Myocyte (in vitro differentiated cells): ENCODE measurements at places on chromosomes 5 and 9.

DNA sequence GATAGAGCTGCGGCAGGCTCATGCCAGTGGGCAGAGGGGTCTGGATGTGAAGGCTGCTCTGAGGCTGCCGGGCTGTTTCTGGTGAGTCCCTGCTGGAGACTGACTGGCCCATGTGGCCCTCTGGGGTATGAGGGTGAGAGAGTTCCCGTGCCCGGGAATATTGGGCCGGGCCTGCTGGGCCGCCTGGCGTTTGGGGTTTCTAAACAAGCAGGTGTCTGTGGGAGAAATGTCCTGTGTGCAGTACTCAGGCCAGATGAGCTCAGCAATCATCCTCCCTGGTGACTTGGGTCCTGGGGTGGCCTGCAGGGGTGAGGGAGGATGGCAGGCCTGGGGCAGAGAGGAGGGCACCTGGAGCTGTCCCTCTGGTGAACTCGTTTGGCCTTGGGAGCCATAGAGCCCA, 74.9 kb downstream of the MACROH2A1 start:
- DNase-seq, result peak; percentile 51

- DNase-seq, result no peak
Measured at GRCh38 chr5:152686931-152687330, 281.9 kb upstream of the NMUR2 start.

DNA sequence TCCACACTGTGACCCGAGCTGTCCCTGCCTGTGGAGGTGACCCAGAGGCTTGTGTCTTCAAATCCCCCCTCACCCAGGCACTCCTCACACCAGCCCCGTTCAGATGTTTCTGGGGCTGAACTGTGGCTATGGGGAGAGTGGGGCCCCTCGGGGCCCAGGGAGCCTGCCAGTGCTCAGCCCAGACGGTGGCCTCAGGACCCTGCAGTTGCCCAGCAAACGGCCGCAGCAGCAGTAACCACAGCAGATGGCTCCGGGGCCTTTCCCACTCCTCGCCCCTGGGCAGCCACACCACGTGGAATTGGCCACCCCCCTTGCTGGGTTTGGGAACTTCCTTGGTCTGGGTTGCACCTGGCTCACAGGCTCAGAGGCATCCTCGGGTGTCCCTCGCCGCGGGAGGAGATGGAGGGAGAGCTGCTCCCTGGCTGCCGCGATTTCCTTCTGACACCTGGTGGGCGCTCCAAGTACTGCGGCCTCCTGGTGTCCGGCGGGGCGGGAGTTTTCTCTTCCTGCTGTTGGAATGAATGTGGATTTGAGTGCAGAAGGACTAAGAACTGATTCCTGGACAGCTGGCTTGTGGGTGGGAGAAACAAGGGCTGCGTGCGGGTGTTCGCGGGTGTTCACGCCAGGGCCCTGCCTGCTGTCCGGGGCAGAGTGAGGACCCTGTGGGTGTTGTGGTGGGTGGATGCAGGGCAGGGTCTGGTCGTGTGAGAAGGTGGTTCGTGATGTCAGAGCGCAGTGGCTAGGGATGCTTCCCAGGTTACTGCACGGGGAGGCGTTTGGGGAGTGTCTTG, 97.5 kb downstream of the COL5A1 start:
- peak; percentile 97 for DNase-seq

GRCh38 chr5:151144275-151144674, 13.3 kb downstream of the ANXA6 start:
- DNase-seq, result no peak

DNA sequence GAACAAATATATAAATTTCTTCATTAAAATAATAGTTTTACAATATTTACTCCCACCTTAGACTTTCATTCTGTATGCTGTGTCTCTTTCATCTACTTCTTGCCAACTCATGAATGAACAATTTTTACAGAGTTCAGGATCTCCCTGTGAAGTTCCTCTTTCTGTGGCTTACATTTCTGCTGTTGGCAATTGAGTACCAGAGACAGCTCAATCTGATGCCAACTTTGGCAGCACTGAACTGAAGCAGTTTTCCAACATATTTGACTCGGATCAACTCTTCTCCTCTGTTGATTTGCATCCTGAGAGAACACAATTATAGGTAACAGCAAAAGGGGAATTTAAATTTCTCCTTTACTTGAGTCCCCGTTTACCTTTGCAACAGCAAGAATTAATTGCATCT, 1262.2 kb downstream of the EFNA5 start:
- peak; percentile 29 for DNase-seq

GRCh38 chr5:135393691-135394090, 5.3 kb downstream of the MACROH2A1 start:
- no peak for DNase-seq

- peak; percentile 55 for DNase-seq
Measured at GRCh38 chr5:37723162-37723961, 116.5 kb downstream of the GDNF start.

GRCh38 chr9:122991370-122991830, 42.1 kb upstream of the GPR21 start:
- DNase-seq, result peak; percentile 69
